ENCODE measurements at places on chromosomes 13 and 19.

GRCh38 chr13:34420702-34421346, 521.2 kb upstream of the NBEA start:
- no peak for DNase-seq

- DNase-seq = no peak
Measured at GRCh38 chr19:33522371-33522662, 726 bp upstream of the PEPD start.

GRCh38 chr13:95485045-95485517, 67.4 kb upstream of the CLDN10 start:
- no peak for DNase-seq

DNA sequence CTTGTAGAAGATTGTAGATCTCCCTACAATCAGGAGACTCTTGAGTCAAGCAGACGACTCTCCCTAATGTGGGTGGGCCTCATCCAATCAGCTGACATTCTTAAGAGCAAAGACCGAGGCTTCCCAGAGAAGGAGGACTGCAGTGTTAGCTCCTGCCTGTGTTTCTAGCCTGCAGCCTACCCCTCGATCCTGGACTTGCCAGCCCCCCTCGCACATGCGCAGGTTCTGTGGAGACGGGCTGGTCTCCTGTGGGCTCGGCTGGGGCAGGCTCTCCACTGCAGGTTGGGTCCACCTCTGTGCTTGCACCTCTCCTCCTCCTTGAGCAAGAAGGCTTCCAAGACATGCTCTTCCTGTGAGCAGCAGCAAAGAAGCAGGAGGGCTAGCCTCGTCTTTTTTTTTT, 185.2 kb upstream of the SOX1 start:
- DNase-seq = no peak

DNA sequence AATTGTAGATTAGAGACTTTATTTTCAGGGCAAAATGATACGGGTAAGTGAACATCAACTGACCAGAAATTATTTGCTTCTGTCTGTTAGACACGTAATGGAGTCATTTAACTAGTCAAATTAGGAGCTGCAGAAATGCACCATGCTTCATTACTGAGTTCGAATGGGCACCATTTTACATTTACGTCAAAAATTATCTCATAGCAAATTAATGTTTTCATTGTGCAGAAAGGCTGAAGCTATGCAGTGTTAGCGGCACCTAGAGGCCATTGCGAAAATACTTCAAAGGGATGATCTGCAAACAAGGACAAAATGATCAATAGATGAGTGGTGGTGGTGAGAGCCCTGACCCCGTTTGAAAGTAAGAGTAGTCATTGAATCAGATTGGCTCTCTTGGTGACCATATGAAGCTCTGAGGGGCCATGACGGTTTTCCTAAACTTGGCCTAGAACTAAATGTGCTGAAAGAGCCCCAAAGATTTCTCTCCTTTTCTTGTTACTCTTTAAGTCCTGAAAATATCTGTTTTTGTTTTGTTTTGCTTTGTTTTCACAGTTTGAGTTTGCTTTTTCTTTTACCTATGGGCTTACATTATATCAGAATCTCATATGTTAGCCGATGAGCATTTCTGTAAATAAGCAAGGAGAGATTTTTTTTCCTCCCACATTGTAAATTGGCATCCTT, 277.9 kb downstream of the ZNF536 start:
- DNase-seq = peak; percentile 61

GRCh38 chr19:556611-557382, 12.9 kb downstream of the GZMM start:
- DNase-seq = no peak

GRCh38 chr19:10895920-10896319, 24.6 kb downstream of the CARM1 start:
- DNase-seq = no peak

DNA sequence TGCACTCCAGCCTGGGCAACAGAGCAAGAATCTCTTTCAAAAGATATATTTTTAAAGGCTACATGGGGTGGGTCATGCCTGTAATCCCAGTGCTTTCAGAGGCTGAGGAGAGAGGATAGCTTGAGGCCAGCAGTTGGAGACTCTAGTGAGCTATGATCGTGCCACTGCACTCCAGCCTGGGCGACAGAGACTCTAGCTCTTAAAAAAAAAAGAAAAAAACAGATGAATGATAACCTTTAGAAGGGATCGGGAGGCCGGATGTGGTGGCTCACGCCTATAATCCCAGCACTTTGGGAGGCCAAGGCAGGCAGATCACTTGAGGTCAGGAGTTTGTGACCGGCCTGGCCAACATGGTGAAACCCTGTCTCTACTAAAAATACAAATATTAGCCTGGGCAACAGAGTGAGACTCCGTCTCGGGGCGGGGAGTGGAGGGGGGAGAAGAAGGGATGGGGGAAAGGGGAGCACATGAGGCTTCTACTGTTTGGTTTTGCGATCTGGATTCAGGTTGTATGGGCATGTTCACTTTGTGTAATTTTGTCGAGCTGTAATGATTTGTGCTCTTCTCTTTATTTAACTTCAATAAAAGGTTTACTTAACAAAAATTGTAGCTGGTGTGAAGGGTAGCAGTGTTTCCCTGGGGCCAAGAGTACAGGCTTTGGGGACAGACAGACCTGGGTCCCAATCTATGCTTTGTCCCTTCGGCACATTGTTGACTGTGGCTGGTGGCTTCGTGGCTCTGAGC, 1.1 kb upstream of the PSMC4 start:
- DNase-seq = peak; percentile 82

DNA sequence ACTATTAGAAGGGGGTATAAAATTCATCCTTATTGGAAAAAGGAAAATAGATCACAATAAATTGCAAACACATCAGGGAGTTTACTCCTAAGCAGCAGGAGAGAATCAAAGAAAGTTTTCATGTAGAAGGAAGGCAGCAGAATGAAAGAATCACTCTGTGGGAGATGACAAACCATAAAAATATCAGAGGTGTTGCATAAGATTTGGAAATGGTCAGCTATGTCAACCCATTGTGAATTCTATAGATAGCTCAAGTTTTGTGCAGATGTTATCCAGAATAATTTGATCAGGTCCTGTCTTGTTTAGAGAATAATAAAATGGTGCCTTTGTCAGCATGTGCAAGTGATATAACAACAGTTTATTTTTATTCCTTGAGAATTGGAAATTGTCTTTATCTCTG, 622.4 kb downstream of the DCT start:
- no peak for DNase-seq

DNA sequence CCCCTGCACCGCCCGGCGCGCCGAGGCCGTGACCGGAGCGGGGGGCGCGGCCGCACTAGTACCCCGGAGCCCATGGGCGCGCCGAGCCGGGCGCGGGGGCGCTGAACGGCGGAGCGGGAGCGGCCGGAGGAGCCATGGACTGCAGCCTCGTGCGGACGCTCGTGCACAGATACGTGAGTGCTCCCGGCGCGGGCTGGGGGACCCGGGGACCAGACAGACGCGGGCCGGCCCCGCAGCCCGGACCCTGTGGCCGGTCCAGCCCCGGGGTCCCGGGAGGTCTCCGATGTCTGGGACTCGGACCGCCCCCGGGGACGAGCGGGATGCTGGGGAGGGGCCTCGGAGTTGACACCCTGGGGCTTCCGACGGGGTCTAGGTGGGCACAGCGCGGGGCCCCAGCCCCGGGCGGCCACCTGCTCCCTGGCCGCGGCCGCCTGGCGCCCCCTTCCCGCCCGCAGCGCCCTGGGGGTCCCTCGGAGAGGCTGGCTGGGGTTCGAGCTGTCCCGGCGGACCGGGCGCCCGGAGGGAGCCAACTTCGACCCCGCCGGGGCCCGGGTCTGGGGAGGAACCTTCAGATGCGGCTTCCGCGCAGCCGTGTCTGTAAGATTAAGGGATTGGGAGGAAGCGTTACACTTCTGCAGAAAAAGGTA, 568 bp downstream of the ATP11A start:
- no peak for DNase-seq

GRCh38 chr13:27619728-27620376, 477 bp downstream of the LNX2 start:
- DNase-seq = peak; percentile 12

GRCh38 chr19:2416321-2417097, 10.9 kb downstream of the TIMM13 start:
- no peak for DNase-seq

DNA sequence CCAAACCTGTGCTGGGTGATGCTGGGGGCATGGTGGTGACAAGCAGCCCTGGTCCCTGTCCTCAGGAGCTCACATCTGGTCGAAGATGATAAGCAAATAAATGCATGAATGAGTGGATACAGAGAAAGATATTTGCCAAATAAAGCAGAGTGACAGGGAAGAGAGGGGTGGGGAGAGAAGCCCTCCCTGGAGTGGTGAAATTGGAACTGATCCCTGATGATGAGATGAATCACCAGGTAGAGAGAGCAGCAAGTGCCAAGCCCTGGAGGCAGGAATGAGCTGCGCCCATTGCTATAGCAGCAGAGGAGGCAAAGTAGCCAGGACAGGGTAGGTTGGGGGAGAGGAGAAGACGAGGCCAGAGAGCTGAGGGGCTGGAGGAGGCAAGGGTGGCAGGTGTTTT, 13.7 kb downstream of the FXYD5 start:
- no peak for DNase-seq

DNA sequence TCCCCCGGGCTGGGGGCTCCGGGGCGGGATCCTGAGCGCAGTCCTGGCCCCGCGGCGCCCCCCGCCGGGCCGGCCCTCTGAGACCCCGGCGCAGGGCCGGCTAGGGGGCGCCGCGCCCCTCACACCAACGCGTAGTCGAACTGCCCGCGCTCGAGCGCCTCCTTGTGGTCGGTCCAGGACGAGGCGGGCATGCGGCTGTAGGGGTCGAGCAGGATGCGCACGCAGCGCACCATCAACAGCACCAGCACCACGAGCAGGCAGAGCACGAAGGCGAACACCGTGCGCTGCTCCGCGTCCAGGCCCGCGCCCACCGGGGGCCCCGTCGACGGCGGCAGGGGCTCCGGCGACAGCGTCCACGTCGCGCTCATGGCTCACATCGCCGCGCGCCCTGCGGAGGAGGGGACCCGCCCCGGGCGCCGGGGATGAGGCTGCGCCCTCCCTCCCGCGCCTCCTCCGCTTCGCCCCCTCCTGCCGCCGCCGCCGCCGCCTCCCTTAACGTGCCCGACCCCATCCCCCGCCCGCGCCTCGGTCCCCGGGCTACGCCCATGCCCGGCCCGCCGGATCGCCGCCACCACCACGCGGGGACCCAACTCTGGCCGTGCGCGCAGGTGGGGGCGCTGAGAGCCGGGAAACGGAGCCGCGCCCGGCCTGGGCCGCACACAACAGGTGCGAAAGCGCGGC, 624 bp downstream of the CTXN1 start:
- DNase-seq = no peak

DNA sequence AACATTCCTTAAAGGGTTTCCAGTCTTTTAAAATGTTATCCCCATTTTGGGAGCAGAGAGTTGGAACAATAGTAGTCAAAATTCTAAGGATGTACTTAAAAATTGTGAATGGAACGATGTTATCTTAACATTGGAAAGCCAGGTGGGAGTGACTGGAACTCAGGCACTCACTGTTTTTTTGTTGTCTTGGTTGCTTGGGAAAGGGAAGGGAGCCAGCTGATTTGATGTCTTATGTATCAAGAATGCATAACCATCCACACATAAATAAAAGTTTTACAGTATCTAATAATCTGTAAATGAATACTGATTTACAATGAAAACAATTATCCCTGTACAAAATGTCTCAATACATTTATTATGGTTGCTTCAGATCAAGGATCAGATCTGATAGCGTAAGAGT, 88.7 kb downstream of the SLC10A2 start:
- DNase-seq = no peak

- no peak for DNase-seq
Measured at GRCh38 chr13:98970330-98970729, 7.5 kb downstream of the DOCK9 start.

DNA sequence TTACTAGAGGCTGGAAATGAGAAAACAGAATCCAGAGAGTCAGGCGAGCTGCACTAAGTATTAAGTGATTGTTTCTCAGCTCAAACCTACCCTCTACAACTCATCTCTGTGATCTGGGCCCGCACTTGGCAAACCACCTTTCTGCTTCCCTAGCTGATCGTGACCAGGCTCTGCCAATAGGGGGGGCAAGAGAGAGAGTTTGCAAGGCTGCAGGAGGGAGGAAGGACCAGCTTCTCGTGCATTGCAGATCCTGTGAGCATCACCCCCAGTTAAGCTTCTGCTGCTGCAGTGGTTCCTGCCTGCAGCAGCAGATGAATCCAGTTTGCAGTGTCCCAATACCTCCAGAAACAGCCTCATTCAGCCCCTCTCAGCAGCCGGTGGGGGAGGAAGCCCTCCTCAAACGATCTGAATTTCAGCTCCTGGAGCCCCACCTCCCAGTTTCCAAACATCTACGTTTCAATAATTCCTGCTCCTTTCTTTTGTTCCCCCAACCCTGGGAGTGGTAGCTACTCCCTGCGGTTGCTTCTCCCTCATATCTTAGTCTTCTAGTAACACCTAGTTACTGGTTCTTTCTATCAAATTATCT, 20.0 kb downstream of the XRCC1 start:
- DNase-seq = peak; percentile 63

DNA sequence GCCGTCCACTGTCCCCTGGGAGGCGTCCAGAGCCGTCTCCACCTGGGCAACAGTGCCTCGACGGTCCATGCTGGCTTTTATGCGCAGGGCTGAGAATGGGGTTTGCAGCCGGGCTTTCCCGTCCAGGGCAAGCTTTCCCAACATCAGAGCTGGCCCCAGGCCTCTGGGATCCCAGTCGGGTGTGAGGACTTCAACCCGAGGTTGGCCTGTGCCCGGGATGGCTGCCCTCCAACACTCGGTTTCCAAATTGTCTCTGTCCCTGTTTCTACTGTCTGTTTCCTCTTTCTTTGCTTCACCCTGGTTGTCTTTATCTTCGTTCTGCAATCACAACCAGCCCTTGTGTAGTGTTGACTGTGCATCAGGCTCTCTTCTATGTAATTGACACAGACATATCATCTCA, at the start of gene IFNL4:
IFNL4 (minus strand) TSS at position 51 of the 400 bp plus-strand sequence.
- DNase-seq = no peak

GRCh38 chr19:4015705-4016402, 8.3 kb downstream of the PIAS4 start:
- DNase-seq = no peak

Measured in foreskin melanocyte (primary cell).